ENCODE measurements at places on chromosomes 6 and 20.

DNA sequence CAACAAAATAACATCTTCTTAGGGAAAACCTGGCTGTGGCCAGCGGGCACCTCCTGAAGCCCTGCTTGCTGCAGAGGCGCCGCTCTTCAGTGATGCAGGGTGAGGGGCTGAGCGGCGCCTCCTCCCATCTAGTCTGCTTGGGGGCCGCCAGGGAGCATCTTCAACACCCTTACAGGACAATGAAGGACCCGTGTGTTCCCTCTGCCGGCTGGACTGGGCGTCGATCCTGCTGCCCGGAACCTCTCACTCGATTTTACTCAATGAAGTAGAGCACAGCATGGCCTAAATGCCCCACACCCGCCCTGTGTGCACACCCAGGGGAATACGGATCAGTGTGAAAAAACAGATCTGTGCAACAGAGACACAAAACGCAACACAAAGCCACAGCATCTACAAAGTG, 28.5 kb upstream of the MPC1 start:
- no peak for DNase-seq
- H3K4me3 ChIP-seq = no peak overlapping the region
- H3K36me3 ChIP-seq = no peaks in the 10 kb centered on the region
- peaks cover 6% of the 10 kb centered on the region for H3K4me1 ChIP-seq

- DNase-seq = no peak
- peaks cover 27% of the 10 kb centered on the region for H3K4me1 ChIP-seq
- peak overlapping the region; percentile 100 for H3K27ac ChIP-seq
- H3K27me3 ChIP-seq = no peaks in the 10 kb centered on the region
Observed at GRCh38 chr6:32436186-32436585, 3.5 kb upstream of the HLA-DRA start.

DNA sequence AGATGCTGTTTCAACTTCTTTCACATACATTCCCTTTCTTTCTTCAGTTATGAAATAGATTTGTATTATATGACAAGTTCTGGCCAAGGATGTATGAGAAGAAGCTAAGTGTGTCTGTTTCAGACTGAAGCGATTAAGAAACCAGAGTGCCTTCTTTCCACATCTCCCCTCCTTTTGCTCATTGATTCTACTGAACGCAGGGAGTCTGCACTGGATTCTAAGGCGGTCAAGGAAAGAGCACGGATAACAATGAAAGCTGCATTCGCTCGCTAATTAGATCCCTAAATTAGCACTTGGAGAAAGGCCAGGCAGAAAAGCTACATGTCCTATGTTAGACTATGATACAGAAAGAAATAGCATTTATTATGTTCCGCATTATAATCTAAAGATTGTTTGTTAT, 267.7 kb downstream of the HAO1 start:
- no peaks in the 10 kb centered on the region for H3K4me1 ChIP-seq
- no peak overlapping the region for H3K4me3 ChIP-seq

- H3K36me3 ChIP-seq = no peaks in the 10 kb centered on the region
- H3K4me1 ChIP-seq = no peaks in the 10 kb centered on the region
- H3K4me3 ChIP-seq = no peak overlapping the region
- H3K27ac ChIP-seq = no peak overlapping the region
- H3K27me3 ChIP-seq = no peaks in the 10 kb centered on the region
Observed at GRCh38 chr20:16058268-16058667, 515.0 kb downstream of the KIF16B start.

DNA sequence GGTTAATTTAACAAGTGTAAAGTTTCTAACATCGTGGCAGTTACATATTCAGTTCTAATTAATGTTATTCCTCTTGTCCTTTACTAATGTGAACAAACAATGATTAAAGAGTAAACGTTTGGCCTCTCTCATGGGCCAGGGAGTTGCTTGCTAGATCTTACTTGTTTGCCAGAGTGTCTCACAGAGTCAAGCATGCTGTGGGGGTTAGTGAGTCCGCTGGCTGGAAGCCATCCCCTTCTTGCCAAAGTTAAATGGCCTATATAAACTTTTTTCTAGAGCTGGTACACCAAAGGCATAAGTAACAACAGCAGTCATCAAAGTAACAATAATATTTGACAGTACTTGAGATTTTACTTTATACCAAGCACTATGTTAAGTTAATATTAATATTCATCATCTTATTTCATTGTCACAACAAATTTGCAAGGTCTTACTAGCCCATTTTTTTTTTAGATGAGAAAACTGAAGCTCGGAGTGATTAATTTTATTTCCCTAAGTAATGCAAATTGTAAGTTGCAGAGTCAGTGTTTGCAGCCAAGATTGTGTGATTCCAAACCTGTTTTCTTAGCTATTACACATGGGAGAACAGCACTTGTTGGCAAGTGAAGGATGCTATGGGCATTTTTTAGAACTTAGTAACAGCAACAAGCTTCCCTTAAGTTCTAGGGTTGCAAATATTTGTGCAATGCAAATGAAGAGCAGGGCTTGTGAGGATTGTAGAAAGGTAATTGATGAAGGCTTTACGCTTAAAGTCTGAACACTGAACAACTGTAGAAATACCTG, 224.5 kb downstream of the RFPL4B start:
- H3K36me3 ChIP-seq = no peaks in the 10 kb centered on the region
- no peak overlapping the region for H3K4me3 ChIP-seq
- no peak for DNase-seq

GRCh38 chr20:61303675-61304074, 51.6 kb downstream of the CDH4 start:
- H3K27ac ChIP-seq = no peak overlapping the region
- H3K4me3 ChIP-seq = no peak overlapping the region
- no peaks in the 10 kb centered on the region for H3K27me3 ChIP-seq
- no peaks in the 10 kb centered on the region for H3K4me1 ChIP-seq
- DNase-seq = no peak
- no peaks in the 10 kb centered on the region for H3K36me3 ChIP-seq

- H3K36me3 ChIP-seq = peaks cover 9% of the 10 kb centered on the region
- peaks cover 8% of the 10 kb centered on the region for H3K4me1 ChIP-seq
- H3K4me3 ChIP-seq = peak within 1 kb of the TSS; percentile 90
- peak within 1 kb of the TSS; percentile 100 for H3K27ac ChIP-seq
- DNase-seq = peak; percentile 93
Observed at GRCh38 chr6:32968093-32968866, at the start of gene BRD2. BRD2 (plus strand) TSS chr6:32968594; CDS start chr6:32972899, 4,305 bp downstream.

GRCh38 chr20:3297079-3297378, 58.0 kb upstream of the SLC4A11 start:
- H3K4me1 ChIP-seq = no peaks in the 10 kb centered on the region
- no peak for DNase-seq
- no peak overlapping the region for H3K4me3 ChIP-seq
- H3K27me3 ChIP-seq = peaks cover 5% of the 10 kb centered on the region
- H3K27ac ChIP-seq = no peak overlapping the region
- no peaks in the 10 kb centered on the region for H3K36me3 ChIP-seq

DNA sequence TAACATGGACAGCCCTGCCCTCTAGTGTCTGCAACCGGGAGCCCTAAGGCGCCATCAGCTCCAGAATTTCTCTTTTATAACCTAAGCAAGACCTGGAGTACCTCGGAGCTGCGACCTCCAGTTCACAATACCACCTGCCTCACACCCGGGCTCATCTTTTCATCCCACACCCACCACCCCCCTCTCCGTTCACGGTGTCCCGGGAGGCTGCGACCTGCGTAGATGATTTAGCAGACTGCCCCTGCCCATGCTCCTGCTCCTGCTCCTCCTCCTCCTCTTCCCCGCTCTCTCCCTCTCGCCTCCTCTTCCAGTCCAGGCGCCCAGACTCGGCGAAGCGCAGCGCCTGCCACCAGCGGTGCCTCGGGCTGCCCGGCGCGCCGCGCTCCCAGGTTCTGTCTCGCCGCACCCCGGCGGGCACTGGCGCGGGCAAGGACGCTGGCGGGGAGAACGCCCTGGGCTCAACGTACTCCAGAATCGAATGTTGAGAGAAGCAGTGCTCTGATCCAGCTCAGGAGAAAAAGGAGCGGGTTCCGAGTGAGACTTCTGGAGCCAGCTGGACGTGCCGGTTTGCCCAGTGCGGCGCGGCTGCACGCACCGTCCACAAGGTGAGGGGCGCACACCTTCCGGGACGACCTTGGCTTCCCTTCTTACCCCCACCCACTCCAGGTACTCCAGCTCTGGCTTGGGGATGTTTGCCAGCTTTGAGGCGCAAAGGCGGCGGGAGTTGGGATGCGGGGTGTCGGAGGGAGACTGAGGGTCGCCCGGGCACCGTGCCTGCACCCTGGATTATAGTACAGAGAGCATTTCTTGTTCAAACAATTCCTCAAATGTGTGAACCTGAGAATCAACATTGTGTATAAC, at the start of gene HTR1E:
Gene HTR1E, plus strand, starts transcription at position 310 of the 861 bp plus-strand sequence. CDS start 77,807 bp downstream, outside the sequence.
- no peaks in the 10 kb centered on the region for H3K4me1 ChIP-seq
- H3K27me3 ChIP-seq = peaks cover 4% of the 10 kb centered on the region
- H3K4me3 ChIP-seq = no peak within 1 kb of the TSS
- no peaks in the 10 kb centered on the region for H3K36me3 ChIP-seq
- H3K27ac ChIP-seq = no peak within 1 kb of the TSS

DNA sequence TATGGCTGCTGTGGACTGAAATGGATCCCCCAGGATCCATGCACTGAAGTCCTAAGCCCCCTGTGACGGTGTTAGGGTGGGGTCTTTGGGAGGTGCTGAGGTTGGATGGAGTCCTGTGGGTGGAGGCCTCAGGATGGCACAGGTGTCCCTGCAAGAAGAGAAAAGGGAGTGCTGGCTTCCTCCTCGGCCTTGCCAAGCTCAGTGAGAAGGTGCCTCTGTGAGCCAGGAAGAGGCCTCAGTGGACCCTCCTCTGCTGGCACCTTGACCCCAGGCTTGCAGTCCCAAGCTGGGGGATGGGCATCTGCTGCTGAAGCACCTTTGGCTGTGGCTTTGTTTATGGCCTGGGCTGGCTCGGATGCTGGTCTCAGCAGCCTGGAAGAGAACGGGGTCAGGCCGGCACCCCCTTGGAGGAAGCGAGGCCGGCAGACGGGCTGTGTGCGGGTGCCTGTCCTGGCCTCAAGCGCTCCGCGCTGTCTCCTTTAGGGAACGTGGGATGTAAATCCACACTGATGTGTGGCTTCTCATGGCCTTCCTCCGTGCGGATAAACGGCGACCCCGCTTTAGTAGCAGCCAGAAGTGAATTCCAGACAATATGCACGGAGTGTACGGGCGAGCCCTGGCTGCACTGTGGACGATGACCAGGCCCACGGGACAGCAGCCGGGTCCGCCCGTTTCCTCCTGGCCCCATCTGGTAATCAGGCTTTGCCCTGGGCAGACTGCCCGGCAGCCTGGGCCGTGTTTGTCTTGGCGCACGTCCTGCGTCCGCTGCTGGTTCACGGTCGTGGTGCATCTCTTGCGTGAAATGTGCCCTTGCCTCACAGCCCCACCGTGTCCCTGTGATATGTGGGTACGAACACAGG, 182.6 kb downstream of the ERMARD start:
- no peaks in the 10 kb centered on the region for H3K27me3 ChIP-seq
- H3K36me3 ChIP-seq = no peaks in the 10 kb centered on the region
- no peak overlapping the region for H3K4me3 ChIP-seq
- H3K4me1 ChIP-seq = no peaks in the 10 kb centered on the region

DNA sequence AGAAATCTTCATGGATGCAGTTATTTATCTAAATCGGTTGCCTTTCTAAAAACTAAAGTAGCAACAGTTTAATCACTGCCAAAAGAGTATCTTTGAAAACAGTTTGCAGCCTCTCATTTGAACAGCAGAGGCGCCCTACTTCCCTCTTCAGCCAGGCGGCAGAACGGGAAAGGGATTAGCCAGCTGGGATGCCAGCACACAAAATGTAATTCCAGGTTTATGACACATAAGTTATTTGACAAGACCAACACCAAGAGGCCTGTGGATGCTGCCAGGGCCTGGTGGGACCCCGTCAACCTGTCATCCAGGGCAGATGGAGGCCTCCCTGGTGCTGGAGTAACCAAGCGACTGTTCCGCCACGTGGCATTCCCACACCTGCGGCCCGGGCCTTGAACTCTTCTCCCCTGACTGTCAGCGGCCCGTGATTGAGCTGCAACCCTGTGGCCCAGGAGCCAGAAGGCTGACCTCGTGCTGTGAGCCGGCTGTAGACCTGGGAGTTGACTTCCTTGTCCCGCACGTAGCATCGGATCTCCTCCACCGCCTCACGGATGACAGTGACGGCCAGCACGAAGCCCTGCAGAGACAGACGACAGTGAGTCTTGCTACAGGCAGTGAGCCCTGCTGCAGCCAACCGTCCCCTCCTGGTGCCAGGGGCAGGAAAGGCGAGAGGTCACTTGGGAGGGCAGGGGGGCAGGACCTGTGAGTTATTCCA, 55.5 kb downstream of the ATP9A start:
- no peak overlapping the region for H3K27ac ChIP-seq
- H3K4me3 ChIP-seq = no peak overlapping the region
- no peaks in the 10 kb centered on the region for H3K36me3 ChIP-seq
- no peak for DNase-seq
- no peaks in the 10 kb centered on the region for H3K27me3 ChIP-seq

- H3K36me3 ChIP-seq = no peaks in the 10 kb centered on the region
- H3K27me3 ChIP-seq = no peaks in the 10 kb centered on the region
- peak overlapping the region; percentile 80 for H3K27ac ChIP-seq
- no peak for DNase-seq
- peaks cover 4% of the 10 kb centered on the region for H3K4me1 ChIP-seq
Observed at GRCh38 chr6:49462599-49462926, 490 bp downstream of the MMUT start.

GRCh38 chr6:8157839-8158238, 55.5 kb upstream of the EEF1E1 start:
- no peak for DNase-seq
- H3K36me3 ChIP-seq = no peaks in the 10 kb centered on the region
- no peaks in the 10 kb centered on the region for H3K4me1 ChIP-seq
- H3K27ac ChIP-seq = no peak overlapping the region
- H3K27me3 ChIP-seq = no peaks in the 10 kb centered on the region
- no peak overlapping the region for H3K4me3 ChIP-seq

DNA sequence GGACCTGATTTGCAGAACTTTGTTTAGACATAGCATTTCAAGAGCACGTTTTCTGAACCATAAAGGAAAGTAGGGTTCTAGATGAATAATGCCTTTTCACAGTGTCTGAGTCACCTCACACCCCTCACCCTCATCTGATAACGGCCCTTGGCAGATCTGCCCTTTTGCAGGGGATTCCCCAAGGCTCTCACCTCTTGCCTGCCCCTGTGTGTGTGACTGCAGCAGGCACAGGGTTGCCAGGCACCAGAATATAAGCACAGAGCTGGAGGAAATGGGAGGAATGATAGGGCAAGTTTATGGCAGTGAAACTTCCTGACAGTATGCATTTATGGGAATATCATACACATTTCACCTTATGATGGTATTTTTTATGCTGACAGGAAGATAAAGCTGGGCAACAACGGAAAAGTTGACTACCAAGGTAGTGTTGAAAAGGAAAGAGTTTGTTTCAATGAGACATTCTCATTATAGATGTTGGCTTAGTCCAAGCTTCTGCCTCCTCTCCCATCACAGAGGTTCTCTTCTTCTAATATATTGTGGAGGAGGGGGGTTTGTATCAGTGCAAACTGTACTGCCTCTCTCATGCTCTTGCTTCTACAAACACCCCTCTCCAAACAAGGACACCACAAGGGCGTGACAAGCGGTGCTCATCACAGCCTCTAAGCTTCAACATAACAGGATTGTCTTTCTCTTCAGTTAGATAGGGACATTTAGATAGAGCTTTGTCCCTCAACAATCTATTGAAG, 101.5 kb upstream of the BACH2 start:
- no peaks in the 10 kb centered on the region for H3K4me1 ChIP-seq
- no peaks in the 10 kb centered on the region for H3K36me3 ChIP-seq
- H3K27ac ChIP-seq = no peak overlapping the region

GRCh38 chr20:12860619-12861247, 148.0 kb upstream of the SPTLC3 start:
- H3K27ac ChIP-seq = no peak overlapping the region
- H3K4me1 ChIP-seq = no peaks in the 10 kb centered on the region
- H3K36me3 ChIP-seq = no peaks in the 10 kb centered on the region
- DNase-seq = no peak
- no peaks in the 10 kb centered on the region for H3K27me3 ChIP-seq

GRCh38 chr6:13396241-13396792, 68.0 kb upstream of the TBC1D7 start:
- H3K36me3 ChIP-seq = peaks cover 2% of the 10 kb centered on the region
- H3K27me3 ChIP-seq = no peaks in the 10 kb centered on the region
- no peak for DNase-seq
- H3K27ac ChIP-seq = peak overlapping the region; percentile 76
- peaks cover 42% of the 10 kb centered on the region for H3K4me1 ChIP-seq
